ENCODE measurements at places on chromosomes 4 and X. TPM values are rescaled to one million over a fixed set of nuclear protein-coding genes. Genes with fewer than 3 reads are reported as not detected.

The GABRA4 gene
- not detected for total RNA-seq

The CXCL3 gene
- total RNA-seq, result 0.33 TPM

The NXF2 gene
- total RNA-seq, result not detected

The ASB9 gene
- 14.2 TPM for total RNA-seq

The IGSF1 gene
- total RNA-seq, result not detected

The MBTPS2 gene
- total RNA-seq, result 5.6 TPM

The ZCCHC18 gene
- 2.7 TPM for total RNA-seq

The SLC4A4 gene
- 0.19 TPM for total RNA-seq

The SCML2 gene
- total RNA-seq, result 1.4 TPM

The HSD17B13 gene
- total RNA-seq, result not detected

The PRKG2 gene
- under 0.01 TPM for total RNA-seq

The CORIN gene
- total RNA-seq, result 0.33 TPM

The CXorf38 gene
- 17.9 TPM for total RNA-seq

The STATH gene
- total RNA-seq, result not detected

The ART3 gene
- 0.33 TPM for total RNA-seq

The ALB gene
- total RNA-seq, result not detected

The GRK4 gene
- total RNA-seq, result 6.3 TPM

The SLC10A4 gene
- total RNA-seq, result 0.10 TPM

The DGKK gene
- not detected for total RNA-seq

The CITED1 gene
- not detected for total RNA-seq

Data from vein endothelial cell (primary cell).